IMR-90 (cell line): ENCODE measurements at places on chromosomes 7 and 10.
A peak's percentile ranks its signal among the peaks of the same experiment; 100 is the strongest.

DNA sequence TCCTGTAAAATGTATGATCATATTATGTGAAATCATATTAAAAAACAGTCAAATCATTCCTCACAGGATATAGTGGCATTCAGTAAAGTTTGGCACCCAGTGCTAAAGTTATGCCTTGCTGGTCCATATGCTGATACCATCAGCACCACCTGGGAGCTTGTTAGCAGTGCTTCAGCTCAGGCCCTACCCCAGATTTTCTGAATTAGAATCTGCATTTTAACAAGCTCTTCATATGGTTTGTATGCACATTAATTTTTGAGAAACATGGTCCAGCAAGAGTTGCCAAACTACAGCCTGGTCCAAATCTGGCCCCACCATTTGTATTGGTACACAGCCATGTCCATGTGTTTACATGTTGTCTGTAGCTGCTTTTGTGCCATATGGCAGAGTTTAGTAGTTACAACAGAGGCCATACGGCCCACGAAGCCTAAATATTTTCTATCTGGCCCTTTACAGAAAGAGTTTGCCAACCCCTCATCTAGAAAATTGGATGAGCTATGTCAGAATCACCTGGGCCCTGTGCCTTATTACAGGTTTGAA is 30.1 kb downstream of the RAB18 start:
- DNase-seq: no peak

DNA sequence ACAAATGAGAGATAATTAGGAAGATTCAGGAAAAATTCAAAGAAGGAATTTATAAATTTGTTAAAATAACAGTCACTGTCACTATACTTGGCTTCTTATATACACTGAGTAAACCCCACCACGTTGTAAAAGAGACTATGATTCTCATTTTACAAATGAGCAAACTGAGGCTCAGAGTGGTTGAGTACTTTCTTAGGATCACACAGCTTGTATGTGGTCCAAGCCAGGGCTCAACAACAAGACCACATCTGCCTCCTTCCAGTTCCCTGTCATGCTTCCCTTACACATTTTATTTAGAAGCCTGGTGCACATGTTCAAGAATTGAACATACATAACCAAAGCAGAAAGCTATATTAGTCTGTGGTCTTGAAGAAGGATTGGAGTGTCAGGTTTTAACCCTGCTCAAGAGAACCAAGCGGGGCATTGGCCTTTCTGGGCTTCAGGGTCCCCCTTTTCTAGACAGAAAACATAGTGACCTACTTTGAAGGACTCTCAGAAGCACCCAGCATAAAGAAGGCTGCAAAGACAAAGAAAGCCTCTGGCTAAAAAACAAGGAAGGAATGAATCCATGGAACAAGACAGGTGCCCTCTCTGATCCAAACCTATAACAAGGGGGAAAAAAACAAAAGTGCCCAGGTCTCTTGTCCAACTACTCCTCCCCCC is 846 bp downstream of the MRLN start:
- DNase-seq: no peak

DNA sequence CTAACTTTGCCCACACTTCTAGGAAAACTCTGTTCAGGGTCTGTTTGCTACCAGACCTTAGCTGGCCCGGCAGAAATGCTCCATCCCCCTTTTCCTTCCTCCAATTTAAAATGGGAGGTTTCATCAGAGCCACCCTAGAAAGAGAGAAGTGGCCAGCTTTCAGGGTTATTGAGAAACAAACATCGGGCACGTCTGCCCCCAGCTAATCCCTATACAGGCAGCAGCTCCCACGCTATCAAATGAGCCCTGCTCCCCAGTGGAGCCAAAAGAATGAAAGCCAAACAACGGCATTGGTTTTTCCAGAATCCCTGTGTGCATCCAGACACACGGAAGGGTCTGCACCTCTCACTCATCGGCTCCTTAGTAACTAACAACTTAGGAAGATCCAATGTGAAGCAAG is 132.5 kb downstream of the GRID1 start:
- DNase-seq: no peak

- no peak for DNase-seq
Measured at GRCh38 chr10:107152087-107152486, 12.4 kb downstream of the SORCS1 start.

DNA sequence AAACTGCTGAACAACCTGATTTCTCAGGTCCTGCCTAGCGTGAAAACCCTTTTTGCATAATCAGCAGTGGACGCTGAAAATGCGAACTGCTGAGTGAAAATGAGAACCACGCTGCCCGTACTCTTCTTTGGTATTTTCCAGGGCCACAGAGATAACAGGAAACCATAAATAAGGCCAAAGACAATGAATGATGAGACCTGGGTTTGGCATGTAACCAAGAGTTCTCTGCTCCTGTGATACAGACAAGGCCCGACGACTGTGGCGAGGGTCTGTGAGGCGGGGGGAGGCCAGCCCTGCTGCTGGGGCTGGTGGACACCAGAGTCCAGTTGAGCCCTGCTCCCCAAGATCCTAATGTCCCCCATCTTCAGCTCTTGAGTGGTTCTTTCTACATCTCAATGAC is 236.0 kb downstream of the WDR11 start:
- DNase-seq: no peak

GRCh38 chr10:3779158-3779741 is 5.8 kb downstream of the KLF6 start:
- peak; percentile 45 for DNase-seq

DNA sequence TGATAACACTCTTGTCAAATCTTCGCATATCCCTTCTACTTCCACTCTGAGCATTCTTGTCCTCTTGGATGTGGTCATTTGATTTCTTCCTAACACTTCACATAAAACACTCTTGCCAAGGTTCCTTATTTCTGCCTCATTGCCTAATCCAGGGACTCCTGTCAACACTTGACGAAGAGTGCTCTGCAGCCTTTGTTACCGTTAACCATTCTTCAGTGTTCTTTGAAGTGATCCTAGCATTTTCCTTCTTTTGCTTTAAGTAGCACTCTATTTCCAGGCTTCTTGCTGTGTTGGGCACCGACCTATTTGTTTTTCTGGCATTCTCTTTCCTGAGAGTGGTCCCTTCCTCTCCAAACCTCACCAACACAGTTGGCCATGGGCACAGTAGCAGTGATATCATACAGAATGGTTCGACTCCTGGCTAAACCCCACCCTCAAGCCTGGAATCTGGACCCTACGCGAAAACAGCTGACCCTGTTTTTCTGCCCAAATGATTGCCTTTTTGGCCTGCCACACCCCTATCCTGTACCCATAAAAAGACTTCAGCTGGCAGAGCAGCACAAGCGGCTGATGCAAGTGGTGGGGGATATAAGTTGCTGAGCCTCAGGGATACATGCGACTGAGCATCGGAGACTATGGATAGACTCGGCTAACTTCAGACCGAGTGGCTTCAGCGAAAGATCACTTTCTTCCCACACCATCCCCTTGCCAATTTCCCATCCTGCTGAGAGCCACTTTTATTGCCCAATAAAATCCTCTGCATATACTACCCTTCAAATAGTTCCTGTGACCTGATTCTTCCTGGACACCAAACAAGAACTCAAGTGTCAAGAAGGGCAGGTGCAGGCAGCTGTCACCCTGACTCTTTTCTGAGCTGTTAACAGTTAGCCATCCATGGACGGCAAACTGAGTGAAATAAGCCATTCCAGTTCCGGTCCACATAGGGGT is 820.6 kb downstream of the CCSER2 start:
- DNase-seq: no peak

GRCh38 chr7:7183061-7183837 is 905 bp downstream of the C1GALT1 start:
- DNase-seq: no peak

DNA sequence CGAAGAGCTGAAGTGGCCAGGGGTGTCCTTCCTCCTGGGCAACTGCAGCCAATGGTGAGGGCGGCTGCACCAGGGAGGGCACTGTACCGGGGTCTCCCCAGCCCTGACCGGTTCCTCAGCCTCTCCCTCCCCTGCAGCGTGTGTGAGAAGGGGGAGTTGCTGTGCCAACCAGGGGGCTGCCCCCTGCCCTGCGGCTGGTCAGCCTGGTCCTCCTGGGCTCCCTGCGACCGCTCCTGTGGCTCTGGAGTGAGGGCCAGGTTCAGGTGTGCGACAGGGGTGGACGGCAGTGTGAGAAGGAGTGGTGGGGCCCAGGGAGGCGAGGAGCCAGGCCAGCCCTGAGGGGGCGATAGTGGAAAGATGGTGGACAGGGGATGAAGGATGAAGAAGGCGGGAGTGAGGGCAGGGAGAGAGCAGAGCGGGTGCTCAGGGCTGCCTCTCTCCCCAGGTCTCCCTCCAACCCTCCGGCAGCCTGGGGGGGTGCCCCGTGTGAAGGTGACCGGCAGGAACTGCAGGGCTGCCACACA is 30.2 kb upstream of the ZNF467 start:
- no peak for DNase-seq

- DNase-seq: peak; percentile 53
Measured at GRCh38 chr7:136405931-136406777, 429.0 kb upstream of the MTPN start.

- no peak for DNase-seq
Measured at GRCh38 chr7:82129091-82129490, 314.5 kb downstream of the CACNA2D1 start.

DNA sequence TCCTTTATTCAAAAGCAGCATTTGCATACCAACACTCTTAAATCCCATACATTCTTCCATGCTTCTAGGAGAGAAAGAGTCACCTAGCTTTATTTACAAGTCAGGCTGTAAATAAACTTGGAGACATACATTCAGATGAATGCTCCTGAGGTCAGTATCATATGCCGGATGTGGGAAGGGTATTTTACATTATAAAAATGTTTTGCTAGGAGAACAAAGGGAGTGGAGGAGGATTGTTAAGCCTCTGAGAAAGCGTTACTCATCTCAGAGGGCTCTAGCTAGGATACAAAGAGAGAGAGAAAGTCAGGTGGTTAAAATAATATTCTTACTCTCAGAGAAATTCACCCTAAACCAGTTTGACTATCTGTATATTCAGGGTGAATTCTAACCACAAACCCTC is 300.9 kb upstream of the NPSR1 start:
- no peak for DNase-seq

GRCh38 chr7:156618780-156619367 is 21.7 kb upstream of the RNF32 start:
- DNase-seq: no peak

DNA sequence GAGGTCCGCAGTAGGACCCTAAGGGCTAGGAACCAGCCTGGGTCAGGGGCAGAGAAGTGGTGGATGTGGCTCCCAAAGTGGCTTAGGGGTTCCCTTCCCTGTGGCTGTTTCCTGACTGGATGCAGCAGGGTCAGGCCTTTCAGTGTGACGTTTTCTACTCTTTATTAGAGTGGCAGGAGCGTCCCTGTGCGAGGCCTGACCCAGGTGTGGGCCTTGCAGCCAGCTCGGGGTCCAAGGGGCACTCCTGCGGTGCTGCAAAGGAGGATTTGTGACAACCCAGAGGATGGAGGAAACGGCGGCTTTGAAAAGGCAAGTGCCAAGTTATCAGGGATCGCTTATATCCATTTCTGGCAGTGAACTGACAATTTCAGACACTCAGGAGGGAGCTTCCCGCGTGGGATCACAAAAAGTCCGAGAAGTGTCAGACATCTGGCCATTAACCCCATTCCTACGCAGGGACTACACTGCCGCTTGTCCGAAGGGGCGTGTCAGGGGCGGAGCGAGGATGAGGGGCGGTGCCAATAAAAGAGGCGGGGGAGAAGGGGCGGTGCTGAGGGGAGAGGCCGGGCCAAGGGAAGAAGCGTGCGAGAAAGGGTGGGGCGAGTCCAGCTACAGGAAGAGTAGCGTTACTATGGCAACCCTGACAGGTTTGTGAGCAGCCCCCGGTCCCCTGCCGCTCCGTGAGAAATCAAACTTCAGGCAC is 98.8 kb upstream of the ZNF722 start:
- no peak for DNase-seq

DNA sequence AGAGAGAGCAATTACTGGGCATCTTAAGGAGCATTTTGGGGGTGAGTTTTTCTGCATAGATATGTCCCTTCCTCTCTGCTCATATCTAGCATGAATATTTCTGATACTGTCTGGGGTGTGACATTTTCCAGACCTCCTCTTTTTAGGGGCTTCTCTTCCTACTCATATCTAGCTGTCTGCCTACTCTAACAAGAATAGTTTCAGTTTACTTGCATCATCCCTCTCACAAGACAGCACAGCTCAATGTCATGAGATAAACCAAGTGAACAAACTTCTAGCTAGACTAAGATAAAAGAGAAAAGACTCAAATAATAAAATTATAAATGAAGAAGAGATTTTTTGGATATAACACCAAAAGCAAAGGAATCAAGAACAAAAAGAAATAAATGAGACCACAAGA is 419.5 kb upstream of the SORCS1 start:
- DNase-seq: no peak

GRCh38 chr10:36736311-36736710 is 389.1 kb upstream of the ANKRD30A start:
- no peak for DNase-seq

- DNase-seq: no peak
Measured at GRCh38 chr7:149642589-149642988, 130.8 kb downstream of the ZNF467 start.

GRCh38 chr7:4345004-4345403 is 337.1 kb upstream of the FOXK1 start:
- no peak for DNase-seq

DNA sequence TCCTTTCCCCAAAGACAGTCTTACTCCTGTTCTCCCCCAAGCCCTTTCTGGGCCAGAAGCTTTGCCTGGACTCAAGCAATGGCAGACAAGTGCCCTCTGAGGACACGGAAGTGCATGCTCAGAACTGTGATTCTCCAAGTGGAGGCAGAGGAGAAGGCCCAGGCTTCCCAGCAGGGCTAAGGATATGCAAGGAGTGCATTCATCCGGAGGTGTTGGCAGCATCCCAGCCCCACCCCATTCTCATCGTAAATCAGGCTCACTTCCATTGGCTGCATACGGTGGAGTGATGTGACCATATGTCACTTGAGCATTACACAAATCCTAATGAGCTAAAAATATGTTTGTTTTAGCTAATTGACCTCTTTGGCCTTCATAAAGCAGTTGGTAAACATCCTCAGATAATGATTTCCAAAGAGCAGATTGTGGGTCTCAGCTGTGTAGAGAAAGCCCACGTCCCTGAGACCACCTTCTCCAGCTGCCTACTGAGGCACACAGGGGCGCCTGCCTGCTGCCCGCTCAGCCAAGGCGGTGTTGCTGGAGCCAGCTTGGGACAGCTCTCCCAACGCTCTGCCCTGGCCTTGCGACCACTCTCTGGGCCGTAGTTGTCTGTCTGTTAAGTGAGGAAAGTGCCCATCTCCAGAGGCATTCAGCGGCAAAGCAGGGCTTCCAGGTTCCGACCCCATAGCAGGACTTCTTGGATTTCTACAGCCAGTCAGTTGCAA is 1.4 kb upstream of the RBP3 start:
- no peak for DNase-seq
